ENCODE measurements at places on chromosomes 3 and 15.

- DNase-seq: no peak
Measured at GRCh38 chr15:56523521-56523920, 58.6 kb upstream of the MNS1 start.

- DNase-seq: no peak
Measured at GRCh38 chr3:46102059-46102779, 74.9 kb upstream of the XCR1 start.

GRCh38 chr15:45402955-45403877 is 24.9 kb upstream of the GATM start:
- DNase-seq: no peak

- DNase-seq: no peak
Measured at GRCh38 chr15:60576044-60576443, 97.1 kb upstream of the ICE2 start.

- no peak for DNase-seq
Measured at GRCh38 chr3:95437409-95437808, 1374.5 kb downstream of the NSUN3 start.

All from activated naive CD4-positive, alpha-beta T cell (primary cell).